ENCODE measurements at places on chromosomes 16 and 17.

DNA sequence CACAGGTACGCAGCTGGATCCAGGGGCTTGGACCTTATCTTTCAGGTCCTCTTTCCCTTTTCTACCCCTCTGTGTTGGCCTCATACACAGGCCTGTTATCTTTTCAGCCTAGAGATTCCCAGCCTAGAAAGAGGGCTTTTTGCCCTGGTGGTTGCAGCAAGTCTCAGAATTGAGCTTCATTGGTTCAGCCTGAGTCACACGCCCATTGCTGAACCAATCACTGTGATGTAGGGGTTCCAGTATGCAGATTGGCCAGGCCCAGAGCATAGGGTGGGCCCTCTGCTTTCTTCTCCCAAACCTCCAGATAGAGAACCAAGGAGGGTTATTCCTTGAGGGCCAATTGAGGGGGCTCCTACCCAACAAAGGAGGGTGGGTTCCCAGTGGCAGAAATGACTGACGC is 32.8 kb downstream of the GPT2 start:
- no peak for DNase-seq

DNA sequence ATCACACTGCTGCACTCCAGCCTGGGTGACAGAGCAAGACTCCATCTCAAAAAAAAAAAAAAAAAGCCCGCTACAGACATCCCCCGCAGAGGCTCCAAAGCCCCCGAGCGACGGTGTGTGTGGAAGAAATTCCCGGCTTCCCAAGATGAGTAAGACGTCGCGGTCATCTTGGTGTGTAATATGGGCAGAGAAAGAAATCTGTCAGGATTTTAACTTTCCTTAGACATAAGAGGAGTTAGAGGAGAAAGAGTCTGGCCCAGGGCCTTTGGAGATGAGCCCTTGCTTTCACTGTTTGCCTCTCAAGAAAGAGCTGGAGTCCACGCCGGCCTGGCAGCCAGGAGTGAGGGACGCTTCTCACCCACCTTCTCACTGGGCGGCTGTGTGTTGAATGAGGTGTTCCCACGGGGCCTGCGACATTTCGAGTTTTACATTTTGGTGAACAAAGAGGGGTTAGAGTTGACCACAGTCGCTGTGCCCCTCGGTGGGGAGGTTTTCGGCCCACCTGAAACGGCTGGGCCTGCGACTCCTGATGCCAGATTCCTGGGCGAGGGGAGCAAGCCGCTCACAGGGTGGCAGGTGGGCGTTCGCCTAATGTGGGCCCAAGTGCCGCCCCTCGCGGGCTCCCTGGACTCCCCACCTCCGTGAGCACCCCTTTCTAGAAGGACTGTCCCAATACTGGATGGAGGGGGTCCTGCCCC is 17.9 kb downstream of the C1QTNF1 start:
- no peak for DNase-seq

DNA sequence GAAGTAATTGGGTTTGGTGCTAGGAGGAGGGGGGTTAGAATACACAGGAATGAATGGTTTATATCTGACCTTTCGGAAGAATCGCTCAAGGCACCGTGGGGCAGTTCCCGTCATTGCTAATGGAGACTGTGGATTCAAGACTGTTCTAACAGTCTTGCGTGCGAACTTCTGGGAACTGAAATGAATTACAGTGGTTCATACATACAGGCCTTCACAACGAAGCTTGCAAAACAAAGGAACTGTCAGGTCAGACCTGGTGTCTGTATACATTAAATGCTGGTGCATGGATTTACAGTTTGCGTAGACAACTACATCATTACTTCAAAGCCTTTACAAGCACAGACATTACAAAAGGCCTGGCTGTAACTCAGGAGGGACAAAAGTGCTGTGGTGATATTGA is 983.9 kb downstream of the CDH11 start:
- no peak for DNase-seq

- no peak for DNase-seq
These were observed 61.5 kb downstream of the USP22 start for GRCh38 chr17:20981046-20981920.

DNA sequence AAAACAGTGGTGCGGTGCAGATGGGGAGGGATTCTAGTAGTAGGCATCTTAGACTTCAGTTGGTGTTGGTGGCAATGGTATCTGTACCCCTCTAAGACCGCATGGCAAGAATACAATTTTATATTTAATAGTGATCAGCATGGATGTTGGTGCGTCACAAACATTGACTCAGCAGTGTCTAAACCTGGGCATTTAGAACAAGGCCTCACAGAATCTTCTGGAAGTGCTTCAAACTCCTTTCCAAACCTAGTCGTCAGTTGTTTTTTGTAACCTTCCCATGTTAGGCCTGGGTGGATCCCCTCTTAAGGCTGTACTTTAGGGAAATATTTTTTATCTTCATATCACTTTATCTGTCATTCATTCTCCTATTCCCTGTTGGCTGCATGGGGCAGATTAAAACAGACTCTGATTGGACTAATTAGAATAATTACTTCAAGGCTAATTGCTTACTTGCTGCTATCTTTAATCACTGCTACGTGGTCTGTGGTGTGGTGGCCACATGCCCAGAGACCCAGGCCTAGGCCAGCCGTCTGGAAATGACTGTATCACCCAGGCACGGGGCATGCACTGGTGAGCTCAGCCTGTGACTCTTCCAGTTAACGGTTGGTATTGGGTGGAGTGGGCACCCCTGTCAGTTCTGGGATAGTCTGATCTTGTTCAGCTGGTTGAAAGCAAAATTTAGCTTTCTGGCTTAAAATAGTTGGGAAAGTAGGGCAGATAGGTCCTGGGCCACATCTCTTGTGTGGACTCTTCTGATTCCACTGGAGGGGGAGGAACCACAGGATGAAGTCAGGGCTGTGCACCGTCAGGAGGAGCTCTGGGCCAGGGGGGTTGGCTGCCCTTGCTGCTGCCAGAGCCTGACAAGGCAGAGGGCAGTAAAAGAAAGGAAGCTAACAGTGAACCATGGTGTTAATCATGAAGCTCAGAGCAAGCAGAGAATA is 4.5 kb downstream of the ALKBH5 start:
- no peak for DNase-seq

GRCh38 chr17:73232587-73233373 is 28.9 kb downstream of the CPSF4L start:
- no peak for DNase-seq

DNA sequence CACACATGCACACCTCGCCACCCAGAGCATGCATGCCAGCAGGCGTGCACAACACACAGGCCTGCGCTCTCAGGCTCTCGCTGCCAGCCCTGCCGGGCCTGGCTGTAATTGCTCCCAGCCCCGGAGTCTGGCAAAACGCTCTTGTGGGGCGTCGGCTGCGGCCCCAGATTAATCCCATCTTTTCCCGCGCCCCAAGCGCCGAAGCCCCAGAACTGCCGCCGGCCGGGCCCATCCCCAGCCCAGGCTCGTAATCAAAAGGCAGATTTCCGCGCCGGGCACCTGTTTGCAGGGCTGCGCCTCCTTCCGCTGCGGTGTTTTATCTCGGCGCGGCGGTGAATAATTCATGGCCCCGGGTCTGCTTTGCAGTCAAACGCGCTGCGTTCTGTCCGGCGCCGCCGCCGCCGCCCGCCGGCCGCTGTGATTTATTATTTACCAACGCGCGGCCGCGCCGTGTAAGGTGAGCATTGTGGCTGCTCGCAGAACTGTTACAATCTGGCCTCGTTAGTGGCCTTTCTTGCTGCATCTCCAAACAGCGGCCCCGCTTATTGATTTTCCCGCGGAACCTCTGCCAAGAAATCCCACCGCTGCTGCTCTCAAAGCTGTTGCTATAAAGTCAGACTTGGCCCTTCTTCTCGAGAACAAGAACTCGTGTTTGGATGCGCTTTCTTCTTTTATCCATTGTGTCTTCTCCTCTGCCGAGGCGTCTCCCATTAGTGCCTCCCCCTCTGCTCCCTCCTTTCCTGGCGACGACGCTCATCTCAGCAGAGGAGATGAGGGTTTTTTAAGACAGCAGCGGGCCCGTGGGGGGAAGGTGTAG is 126.1 kb downstream of the IRX5 start:
- no peak for DNase-seq

DNA sequence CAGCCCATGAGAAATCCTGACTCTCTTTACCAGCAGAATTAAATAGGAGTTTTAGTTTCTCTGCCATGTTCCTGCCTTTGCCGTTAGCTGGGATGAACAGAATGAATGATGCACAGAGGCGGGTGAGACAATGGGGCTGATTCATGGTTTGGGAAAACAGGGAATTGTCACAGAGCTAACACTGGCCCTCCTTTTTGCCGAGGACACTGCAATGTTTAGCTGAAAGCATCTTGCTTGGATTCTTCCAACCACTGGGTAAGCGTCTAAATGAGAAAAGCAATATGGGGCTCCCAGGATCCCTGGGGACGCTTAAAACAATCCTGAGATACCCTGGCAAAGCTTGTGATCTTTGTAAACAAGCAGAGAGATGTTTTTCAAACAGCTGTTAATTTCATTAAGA is 12.8 kb upstream of the PAFAH1B1 start:
- no peak for DNase-seq

DNA sequence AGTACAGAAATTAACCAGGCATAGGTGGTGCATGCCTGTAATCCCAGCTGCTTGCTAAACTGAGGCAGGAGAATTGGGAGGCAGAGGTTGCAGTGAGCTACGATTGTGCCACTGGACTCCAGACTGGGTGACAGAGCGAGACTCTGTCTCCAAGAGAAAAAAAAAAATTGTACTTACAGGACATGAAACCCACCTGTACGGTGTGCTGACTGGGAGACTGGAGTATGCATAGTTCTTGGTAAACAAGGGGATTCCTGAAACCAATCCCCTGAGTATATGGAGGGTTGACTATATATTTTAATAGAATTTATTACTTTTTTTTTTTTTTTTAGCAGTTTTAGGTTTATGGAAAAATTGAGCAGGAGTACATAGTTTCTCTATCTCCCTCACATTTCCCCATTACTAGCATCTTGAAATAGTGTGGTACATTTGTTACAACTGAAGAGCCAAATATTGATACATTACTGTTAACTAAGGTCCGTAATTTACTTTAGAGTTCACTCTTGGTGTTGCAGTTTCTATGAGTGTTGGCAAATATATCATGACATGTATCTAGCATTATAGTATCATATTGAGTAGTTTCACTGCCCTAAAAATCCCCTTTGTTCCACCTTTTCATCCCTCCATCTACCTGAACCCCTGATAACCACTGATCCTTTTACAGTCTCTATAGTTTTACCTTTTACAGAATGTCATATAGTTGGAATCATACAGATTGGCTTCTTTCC is 19.3 kb downstream of the TENT4B start:
- no peak for DNase-seq

- no peak for DNase-seq
These were observed 69.8 kb upstream of the METRNL start for GRCh38 chr17:83009414-83010205.

DNA sequence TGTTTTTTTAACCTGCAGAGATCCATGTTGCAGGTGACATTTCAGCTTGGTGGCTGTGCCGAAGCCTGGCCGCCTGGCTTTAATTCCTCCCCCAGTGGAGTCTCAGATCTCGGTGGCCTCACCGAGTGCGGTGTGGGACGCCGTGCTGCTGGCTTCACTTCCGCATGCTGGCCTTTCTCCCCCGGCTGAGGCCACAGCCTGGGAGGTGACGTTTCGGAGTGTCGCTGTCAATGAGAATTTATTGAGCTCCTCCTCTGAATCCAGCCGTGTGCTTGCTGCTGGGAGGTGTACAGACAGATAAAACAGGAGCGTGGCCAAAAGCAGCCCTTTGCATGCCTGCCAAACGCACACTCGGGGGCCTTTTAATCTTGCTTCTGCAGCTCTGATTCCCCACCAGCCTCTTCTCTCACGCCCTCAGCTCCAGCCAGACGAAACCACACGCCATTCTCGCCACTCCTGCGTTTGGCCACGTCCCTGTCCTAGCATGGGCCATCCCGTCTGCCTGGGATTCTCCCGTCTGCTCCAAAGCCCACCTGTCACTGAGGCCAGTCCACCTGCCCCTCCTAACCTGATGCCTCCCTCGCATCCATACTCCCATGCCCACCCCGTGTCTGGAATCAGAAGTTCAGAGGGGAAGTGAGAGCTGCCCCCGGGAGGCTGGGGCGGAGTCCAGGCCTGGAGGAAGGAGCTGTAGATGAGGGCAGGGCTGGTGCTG is 3.6 kb downstream of the GSE1 start:
- DNase-seq: peak; percentile 52

DNA sequence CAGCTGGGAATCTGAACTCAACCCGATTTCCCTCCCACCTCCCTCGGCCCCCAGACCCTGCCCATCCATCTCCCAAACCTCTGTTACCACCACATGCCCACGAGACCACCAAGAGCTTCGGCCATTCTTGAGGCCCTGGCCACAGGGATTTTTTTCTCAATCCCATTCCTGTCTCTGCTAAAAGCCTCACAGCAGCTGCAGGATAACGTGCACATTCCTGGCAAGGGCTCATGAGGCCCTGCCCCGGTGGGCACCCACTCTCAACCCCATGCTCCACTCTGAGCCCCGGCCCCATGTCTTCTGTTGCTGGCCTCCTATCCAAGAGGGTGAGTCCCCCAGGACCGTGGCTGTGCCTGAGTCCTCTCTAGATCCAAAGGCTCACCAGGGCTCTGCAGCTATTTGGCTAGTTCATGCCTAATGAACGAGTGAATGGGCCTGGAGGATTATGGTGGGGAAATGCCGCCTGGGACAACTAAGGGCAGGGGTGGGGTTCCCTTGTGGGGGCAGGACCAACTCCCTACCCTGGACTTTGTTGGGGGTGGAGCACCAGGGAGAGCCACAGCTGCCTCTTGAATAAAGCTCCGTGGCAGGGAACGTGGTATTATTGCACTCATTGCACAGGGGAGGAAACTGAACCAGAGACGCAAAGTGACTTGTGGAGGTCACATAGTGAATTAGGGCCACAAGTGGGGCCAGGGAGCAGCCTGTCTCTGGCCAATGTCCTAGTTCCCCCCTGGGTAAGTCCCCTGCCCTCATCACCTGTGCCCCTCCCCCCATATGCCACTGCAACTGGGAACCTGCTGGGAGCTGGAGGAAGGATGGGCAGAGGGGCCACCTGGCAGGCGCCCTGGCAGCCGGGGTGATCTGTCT is 113.8 kb upstream of the SMURF2 start:
- DNase-seq: no peak

DNA sequence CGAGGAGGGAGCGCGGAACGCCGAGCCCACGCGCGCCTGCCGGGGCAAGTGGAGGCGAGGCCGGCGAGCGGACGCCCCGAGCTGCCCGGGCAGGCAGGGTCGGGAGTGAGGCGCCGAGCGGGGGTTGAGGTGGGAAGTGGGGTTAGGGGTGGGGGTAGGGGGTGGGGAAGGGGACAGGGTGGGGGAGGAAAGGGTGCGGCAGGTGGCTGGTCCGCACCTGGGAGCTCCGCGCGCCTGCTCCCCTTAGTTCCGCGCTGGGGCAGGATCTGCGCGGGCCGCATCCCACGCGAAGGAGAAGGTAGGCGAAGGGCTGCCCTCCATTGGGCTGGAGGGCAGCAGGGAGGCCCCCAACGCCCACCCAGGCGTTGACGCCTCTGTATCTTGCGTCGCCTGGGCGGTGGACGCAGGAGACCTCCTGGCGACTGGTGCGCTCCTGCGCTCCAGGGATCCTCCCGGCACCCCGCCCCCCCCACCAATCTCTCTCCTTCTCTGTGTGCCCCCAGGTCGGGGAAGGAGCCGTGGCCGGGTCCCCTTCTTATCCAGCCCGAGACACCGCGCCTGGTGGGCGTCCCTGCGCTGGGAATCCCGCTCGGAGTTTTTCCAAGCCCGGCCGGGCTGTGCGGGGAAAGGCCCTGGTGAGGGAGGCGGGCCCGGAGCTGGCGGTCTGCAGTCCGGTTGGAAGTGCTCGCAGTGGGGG is 51.3 kb upstream of the AMZ2 start:
- no peak for DNase-seq

- DNase-seq: no peak
These were observed 130.8 kb downstream of the PMP22 start for GRCh38 chr17:15134363-15134762.

- no peak for DNase-seq
These were observed 572 bp downstream of the PSMB6 start for GRCh38 chr17:4796552-4796920.

All from CD4-positive, alpha-beta T cell treated with Interleukin-1 beta for 1 hour (primary cell).